ENCODE measurements at places on chromosomes 1 and 21.

- DNase-seq = no peak
Observed at GRCh38 chr1:201543871-201544642, 5.1 kb downstream of the NAV1 start.

- no peak for DNase-seq
Observed at GRCh38 chr1:45585496-45586075, 1.7 kb downstream of the NASP start.

DNA sequence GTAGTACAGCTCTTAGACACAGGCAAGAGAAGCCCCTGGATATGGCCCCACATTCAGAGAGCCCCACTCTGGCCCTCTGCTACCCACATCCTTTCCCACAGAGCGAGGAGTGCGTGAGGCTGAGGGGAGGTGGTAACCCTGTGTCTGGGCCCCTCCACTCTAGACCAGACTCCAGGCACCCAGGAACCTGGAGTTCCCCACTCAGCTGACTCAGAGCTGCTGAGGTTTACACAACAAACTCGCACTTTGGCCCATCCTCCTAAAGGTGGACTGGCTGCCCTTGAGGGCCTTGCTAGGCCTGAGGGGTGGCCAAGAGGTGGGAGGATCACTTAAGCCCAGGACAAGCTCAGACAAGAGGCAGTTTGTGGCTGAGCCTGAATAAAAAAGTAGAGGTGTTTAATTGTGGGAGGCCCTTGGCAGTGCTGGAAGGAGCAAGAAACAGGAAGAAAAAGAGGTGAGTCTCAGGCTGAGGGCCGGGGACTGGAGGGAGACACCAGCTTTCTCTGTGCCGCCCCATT lies 10.7 kb downstream of the MR1 start:
- no peak for DNase-seq

DNA sequence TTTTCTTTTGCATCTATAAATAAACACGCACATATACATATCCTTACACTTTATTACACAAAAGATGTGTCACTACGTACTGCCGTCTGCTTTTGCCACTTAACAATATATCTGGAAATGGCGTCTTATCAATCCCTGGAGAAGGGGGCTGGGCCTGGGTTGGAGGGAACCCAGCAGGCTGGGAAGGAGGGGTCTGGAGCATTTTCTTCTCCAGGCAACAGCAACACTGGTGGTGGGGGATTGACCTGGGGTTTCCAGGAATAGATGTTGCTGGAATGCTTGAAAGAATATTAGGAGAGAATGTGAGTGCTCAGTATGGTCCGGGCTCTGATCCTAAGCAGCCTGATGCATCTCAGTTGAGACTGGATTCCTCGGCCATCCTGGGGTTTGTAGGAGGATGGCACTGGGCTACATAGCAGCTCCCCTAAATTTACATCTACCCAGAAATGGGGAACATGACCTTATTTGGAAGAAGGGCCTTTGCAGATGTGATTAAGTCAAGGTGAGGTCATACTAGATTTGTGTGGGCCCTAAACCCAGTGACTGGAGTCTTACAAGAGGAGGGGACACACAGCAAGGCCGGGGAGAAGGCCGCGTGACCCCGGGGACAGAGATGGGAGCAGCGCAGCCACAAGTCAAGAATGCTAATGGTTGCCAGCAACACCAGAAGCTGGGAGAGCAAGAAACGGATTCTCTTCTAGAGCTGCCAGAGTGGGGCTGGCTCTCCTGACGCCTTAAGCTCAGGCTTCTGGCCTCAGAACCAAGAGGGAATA lies 98.6 kb downstream of the SIK1 start:
- no peak for DNase-seq

- DNase-seq = peak; percentile 36
Observed at GRCh38 chr21:38669186-38669585, 136.5 kb upstream of the ETS2 start.

GRCh38 chr1:63668298-63668697 lies 75.1 kb downstream of the PGM1 start:
- no peak for DNase-seq

Data from NCI-H774 (cell line).